Activated B cell treated with CpG ODN at 0.5 μM for 24 hours (primary cell): ENCODE measurements at places on chromosomes 2 and 18.

DNA sequence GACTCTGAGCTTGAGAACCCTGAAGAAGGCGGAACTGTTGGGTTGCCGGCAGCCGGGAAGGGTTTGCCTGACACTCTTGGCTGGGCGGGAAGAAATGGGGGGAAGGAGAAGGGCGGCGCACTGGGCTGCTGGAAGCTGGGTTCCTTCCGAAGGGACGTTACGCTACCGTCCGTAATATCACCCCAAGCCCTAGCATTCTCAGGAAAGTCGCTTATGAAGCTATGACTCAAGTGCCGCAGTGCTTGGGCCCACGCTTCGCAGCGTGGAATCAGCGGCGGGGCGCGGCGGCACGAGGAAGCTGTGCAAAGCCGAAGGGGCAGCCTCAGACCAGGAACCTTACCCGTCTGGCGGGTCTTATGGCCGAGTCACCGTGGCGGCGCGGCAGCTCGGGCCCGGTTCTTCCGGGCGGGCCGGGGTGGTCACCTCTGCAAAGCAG is 50.2 kb upstream of the SIGLEC15 start:
- H3K4me1 ChIP-seq, result peaks cover 25% of the 10 kb centered on the region
- peak; percentile 39 for DNase-seq
- no peak overlapping the region for H3K27ac ChIP-seq
- H3K36me3 ChIP-seq, result no peaks in the 10 kb centered on the region

- H3K27ac ChIP-seq, result peak overlapping the region; percentile 97
- H3K4me1 ChIP-seq, result peaks cover 91% of the 10 kb centered on the region
- DNase-seq, result no peak
- H3K4me3 ChIP-seq, result peak overlapping the region; percentile 38
Measured at GRCh38 chr2:134262684-134263083, 8.8 kb downstream of the MGAT5 start.

DNA sequence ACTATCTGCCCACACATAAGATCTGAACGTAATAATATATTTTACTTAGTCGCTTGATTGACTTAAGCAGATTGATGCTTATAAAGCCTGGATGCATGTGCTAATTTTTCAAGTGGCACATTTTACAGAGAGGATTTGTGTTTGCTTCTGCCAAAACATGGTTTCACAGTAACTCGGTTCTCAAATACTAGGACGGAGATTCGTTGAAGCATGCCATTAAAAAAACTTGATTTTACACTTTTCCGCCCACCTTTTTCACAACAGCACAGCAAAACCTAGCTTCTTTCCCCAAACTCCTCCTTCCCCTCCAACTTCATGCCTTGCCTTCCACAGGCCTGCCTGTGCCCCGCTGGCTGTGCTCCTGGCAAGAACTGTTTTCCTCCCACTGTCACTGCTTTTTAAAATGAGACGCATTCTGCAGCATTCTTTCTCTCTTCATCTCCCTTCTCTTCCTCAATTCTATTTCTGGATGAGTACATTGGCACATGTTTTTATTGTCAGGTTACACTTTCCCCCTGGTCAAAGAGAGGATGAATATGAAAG is 55.1 kb upstream of the LMAN1 start:
- no peak for DNase-seq
- H3K27ac ChIP-seq, result no peak overlapping the region
- H3K27me3 ChIP-seq, result peaks cover 20% of the 10 kb centered on the region
- H3K4me3 ChIP-seq, result no peak overlapping the region
- H3K4me1 ChIP-seq, result no peaks in the 10 kb centered on the region

DNA sequence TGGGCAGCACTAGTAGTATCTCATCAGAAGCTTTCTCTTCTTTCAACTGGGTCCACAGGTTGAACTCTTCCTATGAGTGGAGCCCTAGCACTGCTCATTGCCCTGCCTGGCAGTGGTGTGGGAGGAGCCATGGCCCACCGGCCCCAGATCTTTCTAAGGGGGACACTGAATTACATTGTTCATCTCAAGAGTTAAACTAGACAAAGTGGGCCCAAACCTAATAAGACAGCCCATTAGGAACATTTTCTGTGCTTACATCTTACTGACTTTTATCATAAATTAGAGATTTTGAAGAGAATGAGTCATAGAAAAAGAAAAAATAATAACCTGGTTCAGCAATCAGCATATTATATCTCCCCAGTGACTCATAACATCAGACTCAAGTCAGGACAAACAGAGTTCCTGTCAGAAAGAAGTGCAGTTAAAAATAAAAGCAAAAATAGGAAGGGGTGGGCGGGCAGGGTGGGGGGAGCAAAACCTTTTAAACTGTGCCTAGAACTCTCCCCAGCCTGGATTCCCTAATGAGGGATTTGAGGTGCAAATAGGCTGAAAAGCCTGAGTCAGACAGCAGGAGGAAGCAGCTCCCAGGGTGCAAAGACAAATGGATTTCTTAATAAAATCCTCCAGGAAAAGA is 161.6 kb upstream of the TRIB2 start:
- H3K36me3 ChIP-seq, result no peaks in the 10 kb centered on the region
- H3K4me3 ChIP-seq, result peak overlapping the region; percentile 25
- peaks cover 53% of the 10 kb centered on the region for H3K4me1 ChIP-seq
- no peaks in the 10 kb centered on the region for H3K27me3 ChIP-seq
- H3K27ac ChIP-seq, result peak overlapping the region; percentile 64

- H3K36me3 ChIP-seq, result no peaks in the 10 kb centered on the region
Measured at GRCh38 chr2:20214566-20215182, 10.3 kb downstream of the SDC1 start.

- H3K4me3 ChIP-seq, result no peak overlapping the region
- H3K36me3 ChIP-seq, result no peaks in the 10 kb centered on the region
- H3K27me3 ChIP-seq, result peaks cover 8% of the 10 kb centered on the region
- H3K27ac ChIP-seq, result no peak overlapping the region
- DNase-seq, result no peak
- H3K4me1 ChIP-seq, result no peaks in the 10 kb centered on the region
Measured at GRCh38 chr18:62438018-62438329, 84.9 kb upstream of the ZCCHC2 start.

GRCh38 chr18:5967007-5967406 is 71.7 kb upstream of the TMEM200C start:
- no peaks in the 10 kb centered on the region for H3K4me1 ChIP-seq
- H3K27ac ChIP-seq, result no peak overlapping the region
- H3K4me3 ChIP-seq, result no peak overlapping the region

DNA sequence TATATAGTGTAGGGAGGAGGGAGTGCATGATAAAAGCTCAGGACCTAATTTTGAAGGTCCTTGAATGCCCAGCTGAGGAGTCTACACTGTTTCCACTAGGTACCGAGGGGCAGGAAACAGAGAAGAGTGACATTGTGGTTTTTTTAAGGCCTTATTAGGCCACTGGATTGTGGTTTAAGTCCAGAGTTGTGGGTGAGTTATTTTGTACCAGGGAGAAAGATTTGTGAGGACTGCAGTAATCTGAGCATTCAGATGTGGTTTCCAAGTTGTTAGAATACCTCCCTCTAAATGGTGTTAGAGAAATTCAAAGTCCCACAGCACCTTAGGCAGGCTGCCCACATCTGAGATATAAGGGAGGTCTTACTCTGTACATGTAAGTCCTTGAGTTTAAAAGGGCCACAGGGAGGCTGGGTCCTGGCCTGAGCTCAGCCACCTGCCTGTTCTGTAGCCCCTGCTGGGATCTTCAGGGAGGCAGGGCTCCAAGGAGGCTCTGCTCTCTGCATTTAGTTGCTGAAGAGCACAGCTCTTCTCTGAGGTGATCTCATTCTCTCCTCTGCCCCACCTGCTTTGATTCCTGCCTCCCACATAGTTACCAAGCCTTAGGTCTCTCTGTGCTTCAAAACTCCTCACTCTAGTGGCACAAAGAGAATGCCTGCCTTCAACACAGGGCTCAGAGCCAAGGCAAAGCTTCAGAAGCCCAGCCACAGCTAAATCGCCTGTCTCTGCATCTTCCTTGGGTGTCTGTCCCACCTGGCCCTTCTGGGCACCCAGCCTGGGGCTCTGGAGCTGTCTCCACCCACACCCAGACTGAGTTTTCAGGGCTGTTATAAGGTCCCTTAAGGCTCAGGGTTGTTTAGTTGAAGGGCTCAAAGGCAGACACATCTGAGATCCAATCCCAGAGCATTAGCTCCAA is 88.1 kb downstream of the VSNL1 start:
- no peak for DNase-seq
- H3K4me1 ChIP-seq, result no peaks in the 10 kb centered on the region
- H3K27ac ChIP-seq, result no peak overlapping the region
- no peak overlapping the region for H3K4me3 ChIP-seq
- no peaks in the 10 kb centered on the region for H3K36me3 ChIP-seq
- peaks cover 7% of the 10 kb centered on the region for H3K27me3 ChIP-seq

GRCh38 chr2:36733215-36733614 is 36.7 kb downstream of the VIT start:
- no peak for DNase-seq
- H3K4me1 ChIP-seq, result no peaks in the 10 kb centered on the region
- no peaks in the 10 kb centered on the region for H3K36me3 ChIP-seq
- H3K4me3 ChIP-seq, result no peak overlapping the region

- H3K27me3 ChIP-seq, result peaks cover 2% of the 10 kb centered on the region
- H3K36me3 ChIP-seq, result no peaks in the 10 kb centered on the region
- no peaks in the 10 kb centered on the region for H3K4me1 ChIP-seq
- H3K27ac ChIP-seq, result no peak overlapping the region
- no peak for DNase-seq
- no peak overlapping the region for H3K4me3 ChIP-seq
Measured at GRCh38 chr2:142781146-142781545, 96.3 kb upstream of the KYNU start.

- DNase-seq, result no peak
- H3K36me3 ChIP-seq, result peaks cover 4% of the 10 kb centered on the region
- no peaks in the 10 kb centered on the region for H3K27me3 ChIP-seq
- H3K4me1 ChIP-seq, result no peaks in the 10 kb centered on the region
- no peak overlapping the region for H3K27ac ChIP-seq
- H3K4me3 ChIP-seq, result no peak overlapping the region
Measured at GRCh38 chr2:224723586-224724217, 7.5 kb upstream of the CCDC195 start.

DNA sequence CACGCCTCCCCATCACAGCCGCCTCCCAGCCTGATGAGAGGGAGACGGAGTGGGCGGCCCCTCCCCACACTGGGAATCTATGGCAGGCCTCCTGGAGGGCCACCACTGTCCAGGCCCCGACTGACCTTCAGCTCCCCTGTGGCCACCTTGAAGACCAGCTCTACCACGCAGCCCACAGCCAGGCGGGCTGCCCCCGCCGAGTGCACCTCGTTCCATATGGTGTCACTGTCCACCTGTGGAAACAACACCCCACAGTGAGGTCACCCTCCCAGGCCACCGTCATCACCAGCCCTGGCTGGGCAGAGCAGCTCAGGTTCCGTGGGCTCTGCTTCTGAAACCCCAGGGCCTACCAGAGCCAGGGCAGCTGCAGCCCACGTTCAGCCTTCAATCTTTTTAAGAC is 242.0 kb downstream of the TWIST2 start:
- no peak overlapping the region for H3K4me3 ChIP-seq
- no peak for DNase-seq
- H3K27ac ChIP-seq, result no peak overlapping the region
- no peaks in the 10 kb centered on the region for H3K4me1 ChIP-seq

- H3K4me1 ChIP-seq, result no peaks in the 10 kb centered on the region
- H3K36me3 ChIP-seq, result no peaks in the 10 kb centered on the region
- DNase-seq, result no peak
- no peak overlapping the region for H3K4me3 ChIP-seq
Measured at GRCh38 chr18:40048886-40049650, 1906.0 kb upstream of the PIK3C3 start.

- H3K27ac ChIP-seq, result peak overlapping the region; percentile 65
- peak overlapping the region; percentile 79 for H3K4me3 ChIP-seq
- H3K27me3 ChIP-seq, result no peaks in the 10 kb centered on the region
- peaks cover 9% of the 10 kb centered on the region for H3K36me3 ChIP-seq
- DNase-seq, result no peak
- peaks cover 64% of the 10 kb centered on the region for H3K4me1 ChIP-seq
Measured at GRCh38 chr2:10331702-10332401, 29.1 kb downstream of the HPCAL1 start.

DNA sequence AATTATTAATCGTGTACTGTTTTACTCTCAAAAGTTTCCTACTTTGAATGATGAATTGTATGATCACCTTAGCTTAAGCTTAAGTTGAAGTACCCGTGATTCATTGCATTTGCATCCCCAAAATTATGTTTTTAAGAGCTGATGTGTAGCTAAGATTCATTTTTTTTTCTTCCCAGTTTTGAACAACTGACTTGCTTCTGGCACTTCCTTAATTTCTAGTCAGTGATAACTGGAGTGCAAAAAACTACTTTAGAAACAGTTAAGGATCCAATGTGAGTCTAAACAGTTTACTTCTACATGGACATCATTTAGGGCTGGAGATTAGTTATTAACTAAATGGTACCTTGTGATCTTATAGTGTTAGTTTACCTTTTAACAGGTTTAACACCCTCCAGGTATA is 124.0 kb upstream of the CAVIN2 start:
- H3K27ac ChIP-seq, result no peak overlapping the region
- no peaks in the 10 kb centered on the region for H3K36me3 ChIP-seq
- no peak overlapping the region for H3K4me3 ChIP-seq
- peaks cover 5% of the 10 kb centered on the region for H3K27me3 ChIP-seq
- H3K4me1 ChIP-seq, result no peaks in the 10 kb centered on the region
- DNase-seq, result no peak

DNA sequence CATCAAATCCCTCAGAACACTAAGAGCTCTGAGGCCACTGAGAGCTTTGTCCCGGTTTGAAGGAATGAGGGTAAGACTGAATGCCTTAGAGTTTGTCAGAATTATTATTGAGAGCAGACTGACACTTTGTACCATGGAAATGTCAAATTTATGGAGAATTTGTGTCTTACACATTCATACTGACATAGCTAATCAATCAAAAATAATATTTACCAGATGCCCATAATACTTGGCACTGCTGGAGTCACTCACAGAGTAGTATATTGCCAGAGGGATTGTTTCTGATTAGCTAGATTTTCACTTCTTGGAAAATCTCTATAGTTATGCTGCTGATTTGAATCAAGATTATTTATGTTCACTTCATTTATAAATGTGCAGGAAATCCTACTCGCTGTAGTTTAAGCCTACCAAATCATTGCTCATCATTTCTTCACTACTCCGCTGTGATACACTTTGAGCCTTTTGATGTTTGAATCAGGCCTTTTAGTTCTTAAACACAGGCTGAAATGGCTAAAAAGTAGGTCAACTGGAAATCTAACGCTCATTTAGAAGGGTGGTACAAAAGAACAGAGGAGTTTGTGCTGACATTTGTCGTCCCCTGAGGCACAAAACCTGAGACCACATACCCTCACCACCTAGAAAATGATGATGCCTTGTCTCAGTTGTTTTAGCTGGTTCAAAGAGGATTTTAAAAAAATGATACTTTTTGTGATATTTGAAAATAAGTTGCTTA is 96.1 kb upstream of the CSRNP3 start:
- no peak overlapping the region for H3K27ac ChIP-seq
- no peaks in the 10 kb centered on the region for H3K27me3 ChIP-seq
- no peaks in the 10 kb centered on the region for H3K36me3 ChIP-seq
- DNase-seq, result no peak
- H3K4me3 ChIP-seq, result no peak overlapping the region
